Right renal cortex interstitium (tissue), 3 donors: ENCODE measurements at places on chromosomes 1 and 21. TPM values are rescaled to one million over a fixed set of nuclear protein-coding genes. Genes with fewer than 3 reads are reported as not detected.

FGR gene
- 1.4 TPM for polyA plus RNA-seq

FLG gene
- 2.2 TPM for polyA plus RNA-seq

GJB3 gene
- 0.15 TPM for polyA plus RNA-seq

SLAMF9 gene
- polyA plus RNA-seq, result not detected

C8A gene
- not detected for polyA plus RNA-seq

SCAMP3 gene
- 54.7 TPM for polyA plus RNA-seq

ANGPTL1 gene
- polyA plus RNA-seq, result 7.8 TPM

HSF2BP gene
- polyA plus RNA-seq, result 1.8 TPM

LHX8 gene
- not detected for polyA plus RNA-seq

OR2T33 gene
- polyA plus RNA-seq, result not detected

ENAH gene
- 116 TPM for polyA plus RNA-seq

DNA sequence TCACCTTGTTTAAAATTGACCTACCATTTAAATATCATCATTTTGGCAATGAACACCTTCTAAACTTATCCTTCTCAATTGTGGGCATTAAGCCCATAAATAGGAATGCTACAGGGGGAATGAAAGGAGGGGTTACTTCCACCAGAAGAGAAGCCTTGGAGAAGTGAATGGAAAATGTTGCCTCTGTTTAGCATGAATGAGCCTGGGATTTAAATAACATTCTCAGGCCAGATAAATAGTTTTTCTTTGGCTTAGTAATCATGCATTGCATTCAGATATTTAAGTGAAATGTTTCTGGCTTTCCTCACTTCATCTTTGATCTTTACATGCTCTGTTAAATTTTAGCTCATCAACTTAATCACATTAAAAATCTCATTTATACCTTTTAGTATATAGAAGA, 284.3 kb upstream of the FMN2 start:
- DNase-seq, result no peak

- no peak for DNase-seq
These were observed 38.6 kb downstream of the BMP8A start for GRCh38 chr1:39529901-39530535.

DNA sequence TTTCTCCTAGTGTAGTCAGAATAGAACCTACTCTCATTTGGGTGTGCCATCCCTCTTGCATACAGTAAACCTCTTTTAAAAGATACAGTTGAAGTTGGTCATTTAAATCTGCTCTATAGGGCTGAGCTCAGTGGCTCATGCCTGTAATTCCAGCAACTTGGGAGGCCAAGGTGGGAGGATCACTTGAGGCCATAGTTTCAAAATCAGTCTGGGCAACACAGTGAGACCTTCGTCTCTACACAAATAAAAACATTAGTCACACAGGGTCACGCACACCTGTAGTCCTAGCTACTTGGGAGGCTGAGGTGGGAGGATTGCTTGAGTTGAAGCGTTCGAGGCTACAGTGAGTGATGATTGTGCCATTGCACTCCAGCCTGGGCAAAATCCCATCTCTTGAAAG, 183.8 kb downstream of the LHX8 start:
- DNase-seq, result no peak

DNA sequence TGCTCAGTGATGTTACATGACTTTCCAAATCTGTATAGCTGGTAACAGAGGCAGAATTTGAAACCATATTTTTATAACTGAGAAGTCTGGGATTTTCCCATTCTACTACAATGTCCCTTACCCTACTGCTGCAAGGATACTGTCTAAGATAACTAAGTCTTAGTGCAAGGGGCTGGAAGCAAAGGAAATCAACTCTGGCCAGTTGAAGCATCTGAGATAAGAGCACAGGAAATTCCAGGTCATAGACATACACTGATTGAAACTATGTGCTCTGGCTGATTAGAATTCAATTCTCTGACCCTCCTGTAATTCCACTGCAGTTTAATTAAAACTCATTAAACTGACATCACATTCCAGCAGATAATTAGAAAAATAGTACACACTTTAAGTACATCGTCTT, 267.7 kb upstream of the C1orf87 start:
- no peak for DNase-seq

GRCh38 chr1:76065270-76065669, 9.3 kb upstream of the ST6GALNAC3 start:
- no peak for DNase-seq

GRCh38 chr1:91777196-91777595, 108.8 kb downstream of the TGFBR3 start:
- no peak for DNase-seq

GRCh38 chr1:41611932-41612450, 127.5 kb upstream of the EDN2 start:
- no peak for DNase-seq

GRCh38 chr21:45518742-45519141, 23.5 kb downstream of the SLC19A1 start:
- DNase-seq, result no peak

- DNase-seq, result no peak
These were observed 322.9 kb downstream of the BRINP3 start for GRCh38 chr1:190154744-190155143.

DNA sequence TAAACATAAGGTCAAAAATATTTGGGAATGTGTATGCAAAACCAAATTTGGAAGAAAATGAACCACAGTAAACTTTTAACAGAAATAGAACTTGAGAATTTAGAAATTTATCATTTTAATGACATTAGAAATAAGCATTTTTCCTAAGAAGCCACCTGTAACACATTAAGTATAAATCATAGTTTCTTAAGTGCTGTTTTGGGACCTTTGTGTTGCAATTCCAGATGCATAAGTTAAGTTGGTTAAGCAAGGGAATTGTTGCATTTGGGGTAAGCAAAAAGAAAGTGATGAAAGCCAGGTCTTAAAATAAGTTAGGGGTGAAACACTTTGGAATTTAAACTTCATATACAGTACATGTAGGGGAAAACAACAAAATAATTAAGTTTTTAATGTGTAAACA, 49.8 kb downstream of the CDKN2C start:
- no peak for DNase-seq

DNA sequence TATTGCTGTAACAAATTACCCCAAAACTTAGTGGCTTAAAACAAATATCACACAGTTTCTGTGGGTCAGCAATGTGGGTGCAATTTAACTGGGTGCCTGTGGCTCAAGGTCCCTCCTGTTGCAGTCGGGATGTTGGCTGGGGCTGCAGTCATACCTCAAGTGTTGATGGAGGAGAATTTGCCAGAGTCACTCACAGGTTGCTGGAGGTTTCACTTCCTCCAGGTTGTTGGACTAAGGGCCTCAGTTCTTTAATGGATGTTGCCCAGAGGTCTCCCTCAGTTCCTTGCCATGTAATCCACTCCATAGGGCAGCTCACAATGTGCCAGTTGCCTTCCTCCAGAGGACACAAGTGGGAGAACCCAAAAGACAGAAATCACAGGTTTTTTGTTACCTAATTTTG, 2.5 kb upstream of the TAF13 start:
- no peak for DNase-seq

GRCh38 chr1:117433943-117434342, 66.7 kb downstream of the MAN1A2 start:
- DNase-seq, result no peak

DNA sequence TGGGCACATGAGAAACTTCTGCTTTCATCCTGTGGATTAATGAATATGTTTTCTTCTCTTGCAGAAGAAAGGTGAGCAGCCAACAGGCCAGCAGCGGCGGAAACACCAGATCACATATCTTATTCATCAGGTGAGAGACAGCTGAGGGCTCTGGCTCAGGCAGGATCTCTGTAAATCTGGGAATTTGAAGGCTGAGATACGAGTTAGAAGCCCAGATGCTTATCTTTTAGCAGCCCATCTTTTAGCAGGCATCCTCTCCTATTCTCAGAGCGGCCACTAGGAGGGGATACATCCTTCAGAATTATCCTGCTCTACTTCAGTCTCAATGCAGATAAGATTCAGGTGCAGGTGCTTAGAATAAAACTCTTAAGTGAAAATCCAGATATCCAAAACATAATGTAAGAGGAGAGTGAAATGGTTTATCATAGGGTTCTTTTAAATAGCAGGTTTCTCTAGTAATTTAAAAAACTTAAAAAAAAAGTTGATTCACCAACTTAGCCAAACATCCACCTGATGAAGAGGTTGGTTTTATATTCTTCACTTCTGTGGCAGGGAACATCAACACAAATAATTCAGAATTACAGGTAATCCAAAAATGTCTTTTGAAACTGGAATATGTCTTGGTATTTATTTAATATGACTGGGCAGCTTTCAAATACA, 19.3 kb downstream of the SH2D2A start:
- DNase-seq, result no peak

DNA sequence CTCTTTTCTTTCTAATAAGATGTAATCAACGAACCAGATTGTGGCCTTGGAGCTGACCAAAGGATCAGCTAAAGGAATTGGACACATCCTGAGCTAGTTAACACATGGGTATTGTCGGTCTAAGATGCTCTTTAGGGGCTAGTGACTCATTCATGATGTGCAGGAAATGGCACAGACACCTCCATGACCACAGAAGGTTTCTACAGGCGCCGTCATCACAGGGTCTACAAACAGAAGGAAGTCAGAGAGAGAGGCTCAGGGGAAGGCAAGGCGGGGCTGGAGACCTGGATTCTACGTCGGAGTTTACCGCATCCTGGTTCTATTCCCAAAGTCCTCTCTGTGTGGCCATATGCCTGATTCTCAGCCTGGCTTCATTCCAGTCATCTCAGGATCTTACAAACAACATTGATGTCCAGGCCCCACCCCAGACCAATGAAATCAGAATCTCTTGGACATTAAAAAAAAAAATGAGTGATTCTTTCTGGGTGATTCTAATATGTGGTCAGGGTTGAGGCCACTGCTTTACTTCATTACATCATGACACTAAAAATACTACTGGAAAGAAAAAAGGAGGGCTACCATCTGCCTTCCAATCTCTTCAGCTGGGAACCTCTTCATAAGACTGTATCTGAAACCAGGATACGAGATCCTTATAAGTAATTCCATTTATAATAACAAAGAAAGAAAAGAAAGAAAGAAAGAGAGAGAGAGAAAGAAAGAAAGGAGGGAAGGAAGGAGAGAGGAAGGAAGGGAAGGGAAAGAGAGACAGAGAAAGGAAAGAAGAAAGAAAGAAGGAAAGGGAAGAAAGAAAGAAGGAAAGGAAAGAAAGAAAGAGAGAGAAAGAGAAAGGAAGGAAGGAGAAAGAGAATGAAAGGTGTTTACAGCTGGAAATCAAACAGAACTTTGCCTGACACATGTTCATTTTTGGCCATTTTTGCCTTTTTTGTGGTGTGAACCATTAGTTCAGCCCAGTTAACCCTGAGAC, 11.6 kb upstream of the KCNJ15 start:
- DNase-seq, result no peak

GRCh38 chr1:192831706-192832355, 23.0 kb downstream of the RGS2 start:
- DNase-seq, result no peak

- DNase-seq, result no peak
These were observed 36.7 kb upstream of the PLXNA2 start for GRCh38 chr1:208280681-208281450.

- DNase-seq, result no peak
These were observed 133.6 kb downstream of the EIF4G3 start for GRCh38 chr1:21042929-21043605.

GRCh38 chr1:68293609-68294366, 61.5 kb upstream of the WLS start:
- DNase-seq, result no peak

DNA sequence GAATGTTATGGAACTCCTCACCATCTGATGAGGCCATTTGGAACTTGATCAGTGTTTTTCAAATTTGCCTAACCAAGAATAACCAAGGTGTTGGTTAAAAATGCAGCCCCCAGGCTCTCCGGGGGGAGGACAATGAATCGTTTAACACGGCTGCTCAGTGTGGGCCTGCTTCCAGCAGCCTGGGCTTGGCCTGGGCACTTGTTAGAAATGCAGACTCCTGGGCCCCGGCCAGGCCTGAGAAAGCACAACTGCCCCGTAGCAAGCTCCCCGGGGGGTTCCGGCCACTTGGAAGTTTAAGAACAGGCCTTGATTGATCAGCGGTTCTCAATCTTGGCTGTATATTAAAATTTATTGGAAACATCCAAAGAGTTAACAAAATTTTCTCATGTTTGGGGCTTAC, 22.8 kb upstream of the C2CD2 start:
- DNase-seq, result no peak

- DNase-seq, result no peak
These were observed 41.5 kb downstream of the SPATA46 start for GRCh38 chr1:162335126-162335525.

- no peak for DNase-seq
These were observed 27.1 kb upstream of the KCNK2 start for GRCh38 chr1:215055281-215055935.

- DNase-seq, result no peak
These were observed 32.8 kb upstream of the ABCD3 start for GRCh38 chr1:94385308-94385929.

- DNase-seq, result no peak
These were observed 81.0 kb downstream of the PDE9A start for GRCh38 chr21:42734323-42734971.

- no peak for DNase-seq
These were observed 7.3 kb downstream of the F11R start for GRCh38 chr1:161013488-161014230.

GRCh38 chr1:68140536-68140935, 90.1 kb upstream of the DIRAS3 start:
- no peak for DNase-seq

DNA sequence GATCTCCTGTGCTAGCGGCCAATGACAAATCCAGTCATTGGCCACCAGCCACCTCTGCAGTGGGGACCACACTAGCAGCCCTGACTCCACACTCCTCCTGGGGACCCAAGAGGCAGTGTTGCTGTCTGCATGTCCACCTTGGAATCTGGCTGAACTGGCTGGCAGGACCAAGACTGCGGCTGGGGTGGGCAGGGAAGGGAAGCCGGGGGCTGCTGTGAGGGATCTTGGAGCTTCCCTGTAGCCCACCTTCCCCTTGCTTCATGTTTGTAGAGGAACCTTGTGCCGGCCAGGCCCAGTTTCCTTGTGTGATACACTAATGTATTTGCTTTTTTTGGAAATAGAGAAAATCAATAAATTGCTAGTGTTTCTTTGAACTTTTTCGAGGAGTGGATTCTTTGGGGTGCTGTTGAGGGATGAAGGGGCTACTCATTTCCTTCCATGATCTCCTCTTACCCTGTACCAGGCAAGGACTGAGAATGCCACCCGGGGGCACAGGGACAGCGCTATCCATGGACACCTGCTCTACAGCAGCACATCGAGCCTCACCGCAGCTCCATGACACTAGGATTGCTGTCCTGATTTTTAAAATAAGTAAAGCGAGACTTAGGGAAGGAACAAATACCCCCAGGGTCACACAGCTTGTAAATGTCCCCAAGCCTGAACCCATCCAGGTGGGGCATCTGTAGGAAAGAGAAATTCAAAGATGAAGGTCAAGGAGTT, 44.7 kb downstream of the TNNT2 start:
- DNase-seq, result no peak
